ENCODE measurements at places on chromosomes 6 and 20.

- no peak for DNase-seq
Measured at GRCh38 chr6:12544821-12545565, 171.6 kb upstream of the PHACTR1 start.

DNA sequence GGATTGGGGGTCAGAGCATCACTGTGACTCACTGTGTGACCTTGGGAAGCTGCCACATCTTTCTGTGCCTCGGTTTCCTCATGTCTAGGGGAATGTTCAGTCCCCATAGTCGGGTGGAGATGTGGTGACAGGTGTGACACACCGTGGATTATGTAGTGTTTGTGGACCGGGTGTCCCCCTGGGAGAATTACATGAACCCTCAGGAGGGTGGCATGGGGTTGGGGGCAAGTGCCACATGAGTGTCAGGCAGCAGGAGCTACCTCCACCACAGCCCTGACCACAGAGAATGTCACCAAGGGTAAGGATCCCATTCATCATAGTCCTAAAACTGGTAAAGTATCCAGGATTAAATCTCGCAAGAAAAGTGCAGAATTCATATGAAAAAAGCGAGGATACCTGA, 23.2 kb downstream of the SUN5 start:
- no peak for DNase-seq

GRCh38 chr20:54110457-54110856, 40.1 kb upstream of the BCAS1 start:
- no peak for DNase-seq

DNA sequence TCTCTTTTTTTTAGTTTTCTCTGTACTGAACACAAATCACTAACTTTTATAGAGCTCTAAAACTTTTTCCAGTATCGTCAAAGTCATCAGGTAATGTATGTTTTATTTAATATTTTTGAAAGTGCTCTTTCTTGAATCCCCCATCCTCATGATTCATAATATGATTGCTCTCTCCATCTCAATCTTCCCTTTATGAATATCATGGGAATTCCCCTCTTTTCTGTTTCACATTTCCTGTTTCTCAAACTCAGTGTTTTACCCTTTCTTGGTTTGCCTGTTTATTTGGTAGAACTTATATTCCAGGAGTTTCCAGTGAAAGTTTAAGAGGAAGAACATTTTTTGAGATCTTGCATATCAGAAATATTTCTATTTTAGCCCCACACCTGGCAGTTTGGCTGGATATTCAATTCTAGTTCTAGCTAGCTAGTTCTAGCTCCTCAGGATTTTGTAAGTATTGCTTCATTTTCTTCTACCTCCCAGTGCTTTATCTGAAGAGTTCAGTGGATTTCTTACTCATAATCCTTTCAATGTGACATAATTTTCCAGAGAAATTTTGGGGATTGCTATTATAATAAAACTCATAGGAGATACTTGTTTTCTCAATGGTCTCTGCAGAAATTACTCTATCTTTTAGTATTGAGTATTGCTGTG, 6.1 kb upstream of the C6orf58 start:
- no peak for DNase-seq

DNA sequence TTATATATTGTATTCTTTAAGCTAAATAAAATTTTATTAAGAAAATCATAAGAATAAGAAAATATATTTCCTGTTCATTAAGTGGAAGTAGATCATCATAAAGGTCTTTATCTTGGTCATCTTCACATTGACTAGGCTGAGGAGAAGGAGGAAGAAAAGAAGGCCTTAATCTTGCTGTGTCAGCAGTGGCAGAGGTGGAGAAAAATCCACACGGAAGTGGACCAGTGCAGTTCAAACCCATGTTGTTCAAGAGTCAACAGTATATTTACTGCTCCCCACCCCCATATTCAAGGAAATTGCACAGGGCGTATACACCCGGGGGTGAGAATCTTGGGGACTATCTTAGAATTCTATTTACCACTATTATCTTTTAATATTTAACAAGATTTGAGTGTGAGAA, 178.6 kb upstream of the SCGN start:
- no peak for DNase-seq

DNA sequence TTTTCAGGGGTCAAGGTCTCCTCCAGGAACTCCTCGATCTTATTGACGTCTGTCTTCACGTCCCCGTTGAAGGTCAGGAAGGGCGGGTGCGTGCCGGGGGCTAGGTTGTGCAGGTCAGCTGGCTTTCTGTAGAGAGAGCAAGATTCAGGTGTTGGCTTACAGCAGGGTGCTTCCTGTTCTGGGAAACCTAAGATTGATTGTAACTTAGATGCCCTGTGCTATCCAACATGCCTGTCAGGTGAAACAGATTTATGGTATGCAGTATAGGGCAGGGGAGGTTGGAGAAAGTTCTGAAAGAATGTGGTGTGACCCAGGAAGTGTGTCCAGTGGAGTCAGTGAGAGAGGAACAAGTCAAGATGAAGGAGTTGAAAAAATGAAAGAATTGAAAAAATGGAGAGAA, 66.4 kb downstream of the CLIC5 start:
- no peak for DNase-seq

DNA sequence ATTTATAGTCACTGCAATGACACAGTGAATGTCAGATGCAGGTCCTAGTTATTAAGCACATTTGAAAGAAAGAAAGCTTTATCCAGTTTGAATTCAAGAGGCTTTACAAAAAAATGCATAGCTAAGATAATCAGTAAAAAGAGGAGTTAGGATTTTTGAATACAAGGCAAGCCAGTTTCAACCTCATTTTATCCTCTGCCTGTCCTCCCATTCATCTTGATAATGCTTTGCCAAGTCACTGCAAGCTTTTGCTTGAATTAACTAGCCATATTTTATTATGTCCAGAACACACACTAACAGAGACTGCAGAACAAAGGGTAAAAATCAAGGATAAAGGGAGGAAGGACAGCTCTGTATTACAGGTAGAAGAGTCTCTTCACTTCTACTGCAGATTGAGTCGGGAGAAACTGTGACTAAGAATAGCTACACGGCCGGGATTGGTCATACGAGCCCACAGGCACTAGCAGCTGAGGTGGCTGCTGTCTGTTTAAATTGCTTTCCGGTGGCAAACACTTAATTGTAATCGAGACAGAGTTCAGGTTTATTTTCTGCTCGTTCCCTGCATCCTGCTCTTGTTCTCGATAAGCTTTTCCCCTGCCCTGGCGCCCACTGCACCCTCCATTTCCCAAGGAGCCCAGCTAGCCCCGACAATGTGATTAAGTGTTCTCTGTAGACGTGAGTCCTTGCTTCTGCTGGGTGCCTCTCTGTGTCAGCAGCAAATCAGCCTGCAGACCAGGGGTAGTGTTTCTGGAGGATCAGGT, 30.5 kb upstream of the AKAP12 start:
- DNase-seq: no peak

DNA sequence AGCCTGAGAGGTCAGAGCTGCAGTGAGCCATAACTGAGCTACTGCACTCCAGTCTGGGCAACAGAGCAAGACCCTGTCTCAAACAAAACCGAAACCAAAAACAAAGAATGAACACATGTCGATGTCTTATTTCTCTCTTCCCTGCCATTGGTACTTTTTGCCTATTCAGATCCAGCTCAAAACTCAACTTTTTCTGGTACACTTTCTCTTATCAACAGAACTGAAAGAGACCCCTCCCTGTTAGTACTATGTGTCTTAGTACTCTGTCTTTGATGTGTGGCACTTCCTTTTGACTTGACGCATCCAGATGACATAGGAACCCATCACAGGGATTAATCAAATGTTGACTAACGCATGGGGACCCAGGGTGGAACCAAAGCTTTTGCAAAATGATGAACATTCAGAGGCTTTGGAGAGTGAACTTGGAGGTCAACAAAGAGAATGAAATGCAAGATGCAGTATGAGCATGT, 44.8 kb downstream of the AKAP12 start:
- DNase-seq: no peak

- no peak for DNase-seq
Measured at GRCh38 chr6:116060572-116061283, at the start of gene FRK. Gene FRK, minus strand, starts transcription at chr6:116060891. Its CDS starts 580 bp downstream, at chr6:116060311.

DNA sequence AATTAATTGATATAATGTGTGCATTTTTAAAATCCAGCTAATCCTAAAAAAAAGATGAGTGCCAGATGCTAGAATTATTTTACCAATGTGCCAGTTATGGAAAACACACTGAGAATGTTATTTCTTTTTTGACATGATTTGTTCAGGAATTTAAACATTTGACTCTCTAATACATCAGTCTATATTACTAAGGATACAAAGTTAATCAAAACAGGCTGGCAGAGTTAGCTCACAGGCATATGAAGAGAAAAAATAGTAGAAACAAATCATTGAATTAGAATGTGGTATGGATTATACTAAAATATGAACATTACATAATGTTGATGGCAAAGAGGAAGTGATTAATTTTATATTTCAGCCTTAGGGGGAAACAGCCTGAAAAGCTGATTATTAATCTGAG, 368.3 kb upstream of the GJE1 start:
- DNase-seq: no peak

DNA sequence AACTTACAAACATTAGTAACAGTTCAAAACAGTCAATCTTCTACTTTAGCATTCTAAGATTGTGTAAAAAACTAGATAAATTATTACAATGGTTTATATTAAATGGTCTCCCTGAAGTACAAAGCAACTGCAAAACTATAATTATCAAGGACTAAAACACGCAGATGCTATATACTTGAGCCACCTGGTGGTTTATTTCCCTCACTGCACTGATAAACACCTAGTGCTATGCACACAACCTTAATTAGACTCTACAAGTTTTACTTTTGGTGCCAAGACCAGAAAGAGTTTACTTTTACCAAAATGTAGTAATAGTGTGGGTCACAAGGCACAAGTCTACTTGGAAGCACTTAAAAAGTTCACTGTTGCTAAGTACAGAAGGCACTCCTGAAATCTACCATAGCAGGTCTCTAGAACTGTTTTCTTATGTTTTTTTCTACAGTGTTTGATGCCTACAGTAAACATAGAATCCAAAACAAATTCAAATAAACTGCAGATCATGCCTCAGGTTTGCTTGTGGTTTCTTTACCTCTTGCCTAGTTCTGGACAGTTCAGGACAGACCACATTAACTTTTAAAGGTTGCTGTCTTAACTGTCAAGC, 49.2 kb downstream of the GMDS start:
- no peak for DNase-seq

DNA sequence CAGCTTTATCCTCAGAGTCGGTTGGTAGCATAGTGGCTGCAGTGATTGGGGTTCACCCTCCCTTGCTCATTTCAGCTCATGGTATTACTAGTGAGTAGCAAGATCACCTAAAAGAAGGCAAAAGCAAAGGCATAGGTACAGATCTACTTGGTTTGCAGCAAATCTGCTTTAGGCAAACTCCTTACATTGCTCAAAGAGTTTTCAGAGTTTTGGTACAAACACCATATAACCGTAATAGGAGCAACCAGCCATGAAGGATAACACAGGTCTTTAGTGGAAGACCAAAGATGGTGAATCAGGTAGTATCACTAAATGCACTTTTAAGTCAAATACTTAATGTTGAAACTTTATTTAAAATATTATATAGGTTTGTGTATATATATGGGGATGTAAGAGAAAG, 172.9 kb downstream of the ARID1B start:
- DNase-seq: no peak

DNA sequence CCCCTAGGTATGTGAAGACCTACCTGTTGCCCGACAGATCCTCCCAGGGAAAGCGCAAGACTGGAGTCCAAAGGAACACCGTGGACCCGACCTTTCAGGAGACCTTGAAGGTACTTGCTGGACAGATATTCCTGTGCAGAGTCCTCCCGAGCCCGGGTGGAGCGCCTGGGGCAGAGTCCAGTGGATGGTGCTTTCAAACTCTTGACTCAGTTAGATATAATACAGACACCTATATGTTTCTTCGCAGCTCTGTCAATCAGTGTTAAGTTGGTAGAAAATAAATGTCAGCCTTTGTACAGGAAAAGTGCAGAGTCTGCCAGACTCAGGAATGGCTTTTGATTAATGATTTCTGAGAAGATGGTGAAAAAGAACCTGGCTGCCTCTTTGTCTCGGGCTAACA, 67.2 kb downstream of the EZR start:
- no peak for DNase-seq

- no peak for DNase-seq
Measured at GRCh38 chr6:82138075-82138791, 109.3 kb downstream of the IBTK start.

DNA sequence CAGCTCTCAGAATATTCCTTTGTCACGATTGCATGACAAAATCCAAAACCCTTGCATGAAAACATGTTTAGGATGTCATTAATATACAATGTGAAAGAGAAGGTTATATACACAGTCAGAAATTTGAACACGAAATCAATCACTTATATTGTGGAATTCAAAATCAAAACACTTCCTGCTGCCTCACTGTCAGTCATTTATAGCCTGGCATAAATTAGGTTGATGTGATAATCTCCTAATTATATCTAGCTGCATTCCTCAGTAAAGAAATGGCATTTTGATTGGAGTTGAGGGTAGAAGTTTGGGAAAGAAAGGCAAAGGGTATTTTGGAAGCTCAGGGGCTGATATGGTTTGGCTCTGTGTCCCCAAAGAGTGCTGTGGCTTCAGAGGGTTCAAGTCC, 24.1 kb upstream of the BEND6 start:
- no peak for DNase-seq

DNA sequence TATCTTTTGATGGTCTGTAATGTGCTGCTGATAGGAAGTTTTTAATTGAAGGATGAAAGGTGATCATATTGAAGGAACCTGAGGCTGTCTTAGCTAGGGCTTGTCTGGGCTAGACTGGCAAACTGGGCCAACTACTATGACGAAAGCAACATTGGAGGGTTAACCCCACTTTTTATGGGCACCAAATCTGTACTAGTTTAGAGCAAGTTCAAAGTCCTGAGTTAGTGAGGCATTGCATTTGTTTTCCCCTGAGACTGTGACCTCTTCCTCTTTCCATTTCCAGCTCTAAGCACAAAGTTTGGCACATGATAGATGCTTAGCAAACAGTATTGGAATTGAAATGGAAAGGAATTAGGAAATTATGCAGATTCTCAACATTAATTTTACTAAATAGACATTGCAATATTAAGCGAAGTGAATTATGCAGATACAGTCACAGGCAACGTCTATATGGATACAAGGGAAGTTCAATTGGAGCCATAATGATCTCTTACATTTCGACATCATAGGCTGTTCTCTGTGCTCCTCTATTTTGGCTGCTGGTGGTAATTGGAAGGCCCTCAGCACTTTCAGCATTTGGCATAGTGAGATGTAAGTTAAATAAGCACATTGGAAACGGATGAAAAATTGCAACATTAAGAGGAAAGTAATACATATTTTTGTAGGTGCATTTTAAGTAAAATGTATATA, 22.2 kb downstream of the CEP57L1 start:
- no peak for DNase-seq

GRCh38 chr20:34403908-34404307, 40.8 kb downstream of the ITCH start:
- DNase-seq: no peak

DNA sequence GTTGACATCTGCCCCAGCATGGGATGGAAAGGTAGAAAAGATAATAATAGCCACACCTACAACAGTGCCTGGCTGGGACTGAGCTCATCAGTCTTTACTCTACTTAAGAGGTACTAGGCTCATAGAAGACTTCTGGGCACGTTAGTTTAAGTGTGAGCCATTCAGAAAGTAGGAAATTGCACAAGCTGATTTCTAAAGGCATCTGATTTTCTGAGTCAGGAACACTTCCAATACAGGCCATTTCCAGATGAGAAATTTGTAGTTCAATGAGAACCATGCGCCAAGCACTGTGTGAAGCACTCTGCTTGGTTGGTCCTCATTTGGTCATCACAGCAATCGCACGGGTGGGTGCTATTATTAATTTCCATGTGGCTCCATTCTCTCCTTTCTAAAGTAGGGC, 42.3 kb downstream of the MOCS1 start:
- no peak for DNase-seq
